ENCODE measurements at places on chromosomes 1 and 21.

- no peak for DNase-seq
Observed at GRCh38 chr1:97505816-97506215, 415.0 kb downstream of the DPYD start.

GRCh38 chr1:50155541-50155940 is 46.8 kb downstream of the ELAVL4 start:
- no peak for DNase-seq

DNA sequence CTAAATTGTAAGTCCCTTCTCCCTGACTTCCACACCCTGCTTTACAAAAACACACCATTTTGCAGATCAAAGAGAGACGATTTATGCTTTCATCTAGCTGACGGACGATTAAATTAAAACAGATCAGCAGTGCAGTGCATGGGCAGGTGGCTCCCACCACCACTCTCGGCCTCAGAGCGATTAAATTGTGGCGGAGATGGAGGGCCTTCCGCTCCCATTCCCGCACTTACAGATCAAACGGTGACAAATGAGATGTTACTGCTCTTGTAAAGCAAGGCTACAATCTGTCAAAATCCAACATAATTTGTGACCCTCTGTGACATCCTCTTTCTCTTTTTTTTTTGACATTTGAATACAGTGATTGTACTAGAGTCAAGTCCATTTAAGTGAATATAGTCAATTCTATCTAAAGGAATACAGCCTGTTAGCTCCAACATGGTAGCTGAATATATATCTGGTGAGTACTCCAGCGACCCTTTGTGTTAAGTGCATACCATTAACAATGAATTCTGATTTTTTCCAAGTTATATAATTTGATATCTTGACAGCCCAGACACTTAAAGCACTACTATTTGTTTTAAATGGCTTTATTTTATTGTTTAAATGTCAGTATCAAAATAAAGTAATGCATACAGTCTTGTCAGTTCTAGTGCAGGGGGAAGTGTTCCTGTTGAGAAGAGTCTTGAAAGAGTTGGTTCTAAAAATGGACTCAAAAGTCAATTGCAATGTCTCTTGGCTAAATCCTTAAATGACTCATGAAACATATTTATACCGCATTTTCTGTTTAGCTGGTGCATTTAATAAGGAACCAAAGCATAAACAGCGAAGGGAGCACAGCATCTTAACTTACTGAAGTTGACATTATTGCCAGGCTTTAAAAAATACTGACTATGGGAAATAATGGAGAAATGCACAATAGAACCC is 109.0 kb downstream of the ESRRG start:
- DNase-seq = no peak

GRCh38 chr1:31957701-31958674 is 19.8 kb upstream of the PTP4A2 start:
- DNase-seq = no peak

DNA sequence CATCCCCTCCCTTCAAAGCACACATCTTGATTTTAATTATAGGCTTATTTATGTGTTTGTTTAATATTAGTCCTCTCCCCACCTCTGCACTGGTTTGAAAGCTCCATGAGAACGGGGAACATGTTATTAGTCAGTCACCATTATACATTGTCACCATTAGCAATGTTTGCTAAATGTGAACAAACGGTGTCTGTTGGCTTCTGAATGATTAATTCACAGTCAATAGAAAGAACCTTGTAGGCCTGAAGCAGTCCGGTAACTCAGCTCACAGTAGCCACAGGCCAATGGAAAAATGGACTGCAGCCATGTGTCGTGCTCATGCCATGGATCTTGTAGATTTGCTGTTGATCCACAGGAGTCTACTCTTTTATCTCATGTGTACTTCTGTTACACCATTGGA is 49.7 kb upstream of the NHLH2 start:
- no peak for DNase-seq

DNA sequence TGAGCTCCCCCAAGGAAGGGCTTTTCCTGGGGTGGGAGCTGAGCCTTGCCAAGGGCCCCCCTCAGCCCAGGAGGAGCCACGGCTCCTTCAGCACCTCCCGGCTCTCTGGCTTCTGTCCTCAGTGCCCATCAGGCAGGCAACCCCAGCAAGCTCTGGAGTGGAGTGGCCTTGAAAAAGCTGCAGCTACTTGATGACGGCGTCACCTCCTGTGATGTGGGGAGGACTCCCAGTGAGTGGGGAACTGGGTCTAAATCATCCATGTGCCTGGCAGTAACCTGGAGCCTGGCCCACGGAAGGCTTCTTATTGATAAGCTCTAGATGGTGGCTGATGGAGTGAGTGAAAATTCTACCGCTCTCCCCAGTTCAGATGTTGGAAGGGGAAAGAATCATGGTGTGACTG is 114.4 kb downstream of the TMEM53 start:
- DNase-seq = no peak

- no peak for DNase-seq
Observed at GRCh38 chr1:71850936-71851335, 431.4 kb downstream of the NEGR1 start.

- DNase-seq = no peak
Observed at GRCh38 chr1:62906428-62906886, 122.5 kb downstream of the ATG4C start.

DNA sequence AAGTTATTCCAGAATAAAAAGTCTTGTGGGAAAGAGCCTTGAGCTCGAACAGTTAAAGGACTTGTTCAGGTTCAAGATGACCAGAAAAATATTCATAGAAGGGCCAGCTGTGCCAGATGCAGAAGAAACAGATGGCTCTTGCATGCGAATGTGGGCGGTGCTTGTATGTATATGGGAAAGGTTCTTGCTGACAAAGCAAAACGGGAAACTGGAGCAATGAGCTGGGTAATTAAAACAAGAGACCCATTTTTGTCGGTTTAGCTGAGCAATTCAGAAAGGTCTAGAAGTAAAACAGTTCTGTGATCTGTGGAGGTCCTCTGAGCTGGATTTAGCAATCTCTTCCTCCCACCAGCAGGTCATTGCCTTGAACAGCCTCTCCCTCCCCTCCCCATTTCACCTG is 107.2 kb upstream of the MARK1 start:
- DNase-seq = no peak

DNA sequence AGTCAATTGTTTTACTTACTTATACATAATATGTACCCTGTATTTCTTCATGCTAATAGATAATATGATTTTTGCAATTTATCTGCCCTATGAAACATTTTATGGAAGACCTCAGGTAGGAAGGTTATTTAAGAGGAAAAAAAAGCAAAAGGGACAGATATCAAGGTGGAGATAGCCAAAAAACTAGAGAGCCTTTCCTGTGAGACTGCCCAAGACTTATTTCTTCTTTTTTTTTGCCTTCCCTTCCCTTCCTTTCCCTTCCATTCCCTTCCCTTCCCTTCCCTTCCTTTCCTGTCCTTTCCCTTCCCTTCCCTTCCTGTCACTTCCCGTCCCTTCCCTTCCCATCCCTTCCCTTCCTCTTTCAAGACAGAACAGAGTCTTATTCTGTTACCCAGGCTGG is 80.6 kb upstream of the HMCN1 start:
- no peak for DNase-seq

GRCh38 chr1:222938986-222939385 is 124.1 kb downstream of the DISP1 start:
- DNase-seq = no peak

DNA sequence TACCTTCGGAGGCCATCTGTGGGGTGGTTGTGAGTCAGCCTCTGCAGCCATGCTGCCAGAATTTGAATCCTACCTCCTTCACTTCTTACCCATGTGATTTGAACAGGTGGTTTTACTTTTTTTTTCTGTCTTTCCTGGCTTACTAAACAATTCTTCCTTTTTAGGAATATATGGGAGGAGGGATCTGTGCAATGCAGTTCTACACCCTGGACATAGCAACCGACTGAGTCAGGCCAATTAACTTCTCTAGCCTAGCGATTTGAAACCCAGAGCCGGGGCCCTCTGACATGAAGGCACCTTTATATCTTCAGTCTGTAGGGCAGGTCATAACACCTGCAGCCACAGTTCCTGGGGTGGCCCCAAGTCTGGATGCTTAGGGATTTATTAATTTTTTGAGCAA is 83.6 kb downstream of the ST6GALNAC3 start:
- no peak for DNase-seq

DNA sequence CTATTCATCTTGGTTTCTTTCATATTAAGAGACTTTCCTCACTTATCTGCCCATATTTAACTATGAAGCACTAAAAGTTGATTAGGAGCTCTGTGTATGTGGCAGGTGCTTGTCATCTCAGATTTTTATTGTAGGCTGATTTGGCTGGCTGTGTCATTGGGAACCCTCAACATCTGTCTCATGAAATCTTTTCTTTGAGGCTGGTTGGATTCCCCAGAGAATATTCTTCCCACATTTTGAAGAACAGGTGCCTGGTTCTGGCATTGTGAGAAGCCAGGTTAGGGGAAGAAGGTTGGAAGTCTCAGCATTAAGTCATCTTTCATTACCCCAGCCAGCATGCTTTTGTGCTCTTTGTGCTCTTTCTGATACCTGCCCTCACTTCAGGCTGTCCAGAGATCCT is 37.1 kb downstream of the EEIG2 start:
- DNase-seq = no peak

- no peak for DNase-seq
Observed at GRCh38 chr1:238681451-238681850, 704.9 kb upstream of the CHRM3 start.

DNA sequence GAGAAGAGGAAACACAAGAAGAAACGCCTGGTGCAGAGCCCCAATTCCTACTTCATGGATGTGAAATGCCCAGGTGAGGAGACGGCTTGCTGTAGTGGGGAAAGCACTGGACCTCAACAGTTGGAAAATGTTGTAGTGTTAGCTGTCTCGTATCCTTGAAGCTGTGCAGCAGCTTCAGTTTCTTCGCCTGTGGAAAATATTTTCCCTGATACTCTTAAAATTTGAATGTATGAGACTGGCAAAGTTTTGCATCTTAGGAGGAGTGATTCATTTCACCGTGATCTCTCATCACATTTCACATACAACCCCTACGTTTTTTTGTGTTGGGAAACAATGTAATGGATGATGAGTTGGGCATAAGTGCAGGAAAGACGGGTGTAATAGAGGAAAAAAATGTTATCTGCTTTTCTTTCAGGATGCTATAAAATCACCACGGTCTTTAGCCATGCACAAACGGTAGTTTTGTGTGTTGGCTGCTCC is 629 bp downstream of the RPS27 start:
- no peak for DNase-seq

Data from dorsolateral prefrontal cortex (tissue), 122 donors.